ENCODE measurements at places on chromosomes 5 and 9.

GRCh38 chr5:177183766-177184360 lies 50.3 kb downstream of the NSD1 start:
- DNase-seq: no peak

DNA sequence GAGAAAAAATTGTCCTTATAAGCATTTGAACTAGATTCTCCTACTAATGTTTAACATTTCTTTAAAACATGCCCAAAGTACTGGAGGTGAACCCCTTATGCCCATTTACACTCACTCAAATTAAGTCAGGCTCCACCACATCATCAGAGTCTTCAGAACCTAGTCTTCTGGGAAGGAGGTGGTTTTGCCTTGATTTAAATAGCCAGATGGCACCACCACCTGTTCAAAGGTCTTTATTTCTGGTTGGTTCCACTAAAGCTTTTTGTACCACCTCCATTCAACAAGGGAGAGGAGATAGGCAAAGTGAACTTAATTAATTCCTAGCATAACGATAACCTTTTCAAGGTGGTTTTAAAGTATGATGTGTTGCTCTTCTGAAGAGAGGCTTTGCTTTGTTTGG lies 189.5 kb downstream of the SLF1 start:
- DNase-seq: no peak

GRCh38 chr5:1760231-1760630 lies 39.4 kb downstream of the MRPL36 start:
- DNase-seq: no peak

- DNase-seq: no peak
These were observed 170.3 kb upstream of the WWC1 start for GRCh38 chr5:168121138-168121494.

GRCh38 chr5:170296935-170297588 lies 515 bp downstream of the LCP2 start:
- DNase-seq: no peak

DNA sequence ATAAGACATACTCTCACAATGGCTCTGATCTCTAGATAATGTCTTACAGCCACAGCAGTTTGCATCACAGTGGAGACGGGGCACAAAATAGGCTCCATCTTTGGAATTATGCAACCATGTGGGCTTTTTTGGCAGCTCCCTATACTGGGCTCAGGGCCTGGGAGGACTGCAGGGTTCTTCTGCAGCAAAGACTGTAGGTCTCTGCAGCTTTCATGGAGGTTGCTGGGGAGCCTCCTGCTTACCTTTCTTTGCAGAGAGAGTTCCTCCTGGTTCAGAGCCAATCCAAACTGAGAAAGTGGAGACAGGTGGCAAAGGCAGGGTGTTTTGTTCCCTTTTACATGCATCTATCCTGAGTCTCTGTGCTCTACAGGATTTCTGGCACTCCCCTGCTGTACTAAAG lies 558.0 kb downstream of the TLR4 start:
- DNase-seq: no peak

- no peak for DNase-seq
These were observed 115.4 kb upstream of the SLC44A1 start for GRCh38 chr9:105128908-105129600.

- DNase-seq: no peak
These were observed 166.6 kb downstream of the SMARCA2 start for GRCh38 chr9:2181792-2182191.

DNA sequence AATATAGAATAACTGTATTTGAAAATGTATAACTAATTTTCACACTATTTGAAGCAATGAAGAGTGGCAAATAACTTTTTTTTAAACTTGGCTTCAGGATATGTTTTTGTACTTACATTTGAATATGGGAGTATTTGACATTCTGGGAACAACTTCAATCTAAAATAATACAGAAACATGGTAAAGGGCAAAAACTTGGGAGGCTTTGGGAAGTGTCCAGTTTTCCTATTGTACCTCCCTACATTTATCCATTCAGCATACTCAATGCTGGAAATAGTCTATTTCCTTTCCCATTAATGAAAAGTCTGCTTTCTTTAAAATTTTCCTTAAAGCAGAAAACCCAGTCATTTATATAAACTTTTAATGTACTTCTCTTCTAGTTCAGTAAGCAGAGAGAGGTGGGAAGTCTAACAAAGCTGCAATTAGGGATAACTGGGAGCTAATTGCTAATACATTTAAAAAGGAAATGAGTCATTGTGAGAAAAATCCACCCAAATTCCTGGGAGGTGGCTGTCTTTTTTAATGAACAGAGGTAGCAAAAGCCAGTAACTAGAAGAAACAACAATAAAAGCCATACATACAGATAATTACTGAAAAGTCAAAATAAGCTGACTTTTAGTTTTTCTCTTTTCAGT lies 128.8 kb downstream of the FBN2 start:
- DNase-seq: no peak

DNA sequence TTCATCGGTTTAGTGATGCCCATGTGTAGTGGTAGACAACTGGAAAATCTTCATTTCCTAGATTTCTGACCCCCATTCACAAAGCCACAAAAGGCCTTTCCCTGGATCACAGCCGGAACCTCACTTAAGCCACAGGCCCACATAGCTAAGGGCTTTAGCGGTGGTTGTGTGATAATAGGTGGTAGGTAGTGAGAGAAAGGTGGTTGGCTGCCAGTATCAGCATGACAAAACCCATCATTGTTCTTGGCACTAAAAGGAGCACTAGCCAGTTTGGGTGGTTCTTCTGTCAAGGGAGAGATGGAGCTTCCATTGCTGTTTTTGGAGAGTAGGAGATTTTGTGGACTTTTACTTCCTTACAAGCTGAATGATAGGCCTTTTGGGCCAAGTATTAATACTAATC lies 9.7 kb upstream of the SLC36A2 start:
- no peak for DNase-seq

DNA sequence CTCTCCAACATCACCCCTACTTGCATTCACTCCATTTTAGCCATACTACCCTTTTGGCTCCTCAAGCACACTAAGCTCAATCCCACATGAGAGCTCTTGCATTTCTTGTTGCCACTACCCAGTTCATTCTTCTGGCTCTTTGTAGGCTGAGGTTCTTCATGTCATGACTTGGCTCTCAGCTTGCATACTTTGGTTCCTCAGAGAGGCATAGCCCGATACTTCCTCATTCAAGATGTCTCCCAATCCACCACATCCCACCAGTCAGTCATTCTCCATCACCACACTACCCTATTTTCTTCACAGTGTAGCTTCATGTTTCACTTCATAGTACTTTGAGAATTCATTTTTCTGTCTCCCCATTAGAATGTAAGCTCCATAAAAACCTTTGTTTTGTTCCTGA lies 116.7 kb downstream of the NR6A1 start:
- DNase-seq: no peak

- DNase-seq: no peak
These were observed 55.1 kb downstream of the NIPSNAP3B start for GRCh38 chr9:104819033-104819432.

- no peak for DNase-seq
These were observed 28.2 kb downstream of the YIPF5 start for GRCh38 chr5:144142139-144142823.

GRCh38 chr9:126156898-126157297 lies 169.7 kb upstream of the MVB12B start:
- DNase-seq: no peak

GRCh38 chr9:3962496-3962895 lies 337.4 kb downstream of the GLIS3 start:
- no peak for DNase-seq

DNA sequence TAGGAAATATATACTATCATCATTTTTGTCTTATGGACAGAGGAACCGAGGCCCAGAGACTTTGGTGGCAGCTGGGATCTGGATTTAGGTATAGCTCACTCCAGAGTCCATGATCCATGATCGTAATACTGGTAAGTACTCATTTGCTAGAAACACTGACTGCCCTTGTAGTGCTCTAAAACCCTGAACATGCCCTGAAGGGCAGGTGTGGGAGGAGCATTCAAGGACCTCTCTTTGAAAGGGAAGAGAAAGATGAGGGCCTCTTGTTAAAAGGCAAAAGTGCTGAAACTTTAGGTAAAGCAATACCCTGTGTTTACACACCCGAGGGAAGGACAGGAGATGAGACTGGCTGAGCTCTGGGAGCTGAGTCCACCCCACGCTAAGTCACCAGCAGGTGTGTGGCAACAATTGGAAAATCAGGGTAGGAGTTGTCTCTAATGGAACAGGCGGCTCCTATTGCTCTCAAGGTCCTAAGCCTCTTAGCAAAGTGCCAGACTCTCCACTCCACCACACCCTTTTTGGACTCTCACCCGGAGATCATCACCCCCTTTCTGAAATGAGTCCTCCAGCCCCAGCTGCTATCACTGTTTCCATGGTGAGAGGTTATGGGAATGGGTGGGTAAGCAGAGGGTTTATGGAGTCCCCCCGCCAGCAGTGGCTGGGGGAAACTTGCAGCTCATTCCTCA lies 34.8 kb downstream of the TRPC7 start:
- no peak for DNase-seq

- no peak for DNase-seq
These were observed 8.4 kb downstream of the SEMA6A start for GRCh38 chr5:116566251-116566650.

DNA sequence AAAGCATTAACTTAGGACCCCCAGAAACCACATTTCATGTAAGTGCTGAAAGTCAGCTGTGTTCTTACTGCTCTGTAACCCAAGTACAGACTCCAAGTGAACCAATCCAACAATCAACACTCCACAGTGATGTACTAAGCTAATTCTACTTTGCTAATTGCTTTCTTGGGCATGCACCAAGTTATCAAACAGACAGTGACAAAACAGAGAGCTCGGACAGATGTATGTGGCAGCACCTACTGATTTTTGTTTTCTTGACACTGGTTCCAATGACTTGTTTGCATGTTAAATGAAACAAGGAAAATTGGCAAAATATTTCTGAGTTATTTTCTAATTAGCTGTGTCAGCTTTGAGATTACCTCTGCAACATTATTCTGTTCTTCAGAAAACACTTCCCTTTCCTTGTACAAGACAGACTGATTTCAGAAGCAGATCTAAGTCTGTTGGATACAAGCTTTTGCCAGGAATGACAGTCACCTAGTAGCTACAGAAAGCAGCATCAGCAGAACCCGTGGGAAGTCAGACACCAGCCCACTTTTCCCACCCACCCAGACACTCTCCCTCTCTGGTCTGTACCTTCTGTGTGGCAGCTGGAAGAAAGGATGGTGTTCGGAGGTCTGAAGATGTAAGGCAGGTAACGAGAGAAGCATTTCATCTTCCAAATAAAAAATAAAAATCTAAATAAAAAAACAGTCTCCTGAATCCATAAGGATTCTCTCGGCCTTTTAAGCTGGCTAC lies 176.7 kb upstream of the PPP2R2B start:
- no peak for DNase-seq

- DNase-seq: no peak
These were observed 1565.9 kb upstream of the WWC1 start for GRCh38 chr5:166725593-166725992.

GRCh38 chr5:146516151-146516475 lies at the start of gene GPR151:
Gene GPR151 (minus strand): TSS chr5:146516190. CDS start chr5:146516113, 77 bp downstream.
- no peak for DNase-seq

DNA sequence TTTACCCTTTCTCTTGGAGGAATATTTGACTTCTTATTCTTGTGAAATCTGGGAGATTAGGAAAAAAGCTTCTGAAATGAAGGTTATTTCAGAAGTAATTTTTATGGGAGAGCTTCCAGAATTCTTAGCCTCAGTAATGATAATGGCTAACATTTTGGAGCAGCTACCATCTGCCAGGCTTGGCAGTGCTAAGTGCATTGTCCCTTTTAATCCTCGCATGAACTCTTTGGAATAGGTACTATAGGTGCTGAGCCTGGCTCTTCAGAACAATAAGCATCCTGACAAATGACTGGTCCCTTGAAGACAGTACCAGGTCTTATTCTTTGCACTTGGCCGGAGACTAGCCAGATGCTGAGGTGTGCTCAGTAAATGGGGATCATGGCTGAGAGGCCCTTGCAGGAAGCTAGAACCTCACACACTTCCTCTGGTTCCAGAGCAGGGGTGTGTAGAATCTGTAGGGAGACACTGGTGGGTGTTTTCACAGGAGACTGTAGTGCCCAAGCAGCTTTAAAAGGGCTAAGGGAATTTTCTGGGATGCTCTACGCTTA lies 90.7 kb downstream of the RCL1 start:
- DNase-seq: no peak

GRCh38 chr5:107565791-107566767 lies 104.7 kb downstream of the EFNA5 start:
- DNase-seq: no peak

DNA sequence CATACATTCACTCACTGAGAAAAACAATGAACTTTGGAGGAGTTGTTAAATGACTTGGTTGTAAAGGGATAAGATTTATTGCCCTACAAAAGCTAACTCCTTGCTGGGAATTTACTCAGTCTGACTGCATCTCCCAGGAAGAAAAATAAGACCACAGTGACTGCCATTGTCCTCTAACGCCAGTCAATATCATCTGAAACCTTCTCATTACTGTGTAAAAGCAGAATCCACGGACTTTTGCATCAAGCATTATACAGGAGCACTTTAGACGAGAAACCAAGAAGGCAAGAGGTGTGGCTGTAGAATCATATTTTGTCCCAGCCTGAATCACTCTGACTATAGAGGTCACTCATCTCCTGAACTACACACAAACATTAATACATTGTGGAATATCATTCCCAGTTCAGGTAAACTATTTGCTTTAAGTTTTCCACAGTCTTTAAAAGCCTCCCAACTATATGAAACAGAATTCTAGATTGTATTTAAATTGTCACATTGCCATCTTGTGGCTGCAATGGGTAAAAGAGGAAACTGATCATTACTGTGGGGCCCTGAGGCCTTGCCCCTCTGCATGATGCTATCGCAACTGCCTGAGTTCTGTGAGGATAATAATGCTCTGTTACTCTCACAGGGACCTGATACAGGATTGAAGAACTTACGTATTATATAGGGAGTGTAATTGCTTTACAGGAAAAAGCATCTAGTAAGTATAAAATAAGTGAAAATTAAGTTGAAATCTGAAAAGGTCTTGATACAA lies 142.9 kb downstream of the SLCO4C1 start:
- no peak for DNase-seq

DNA sequence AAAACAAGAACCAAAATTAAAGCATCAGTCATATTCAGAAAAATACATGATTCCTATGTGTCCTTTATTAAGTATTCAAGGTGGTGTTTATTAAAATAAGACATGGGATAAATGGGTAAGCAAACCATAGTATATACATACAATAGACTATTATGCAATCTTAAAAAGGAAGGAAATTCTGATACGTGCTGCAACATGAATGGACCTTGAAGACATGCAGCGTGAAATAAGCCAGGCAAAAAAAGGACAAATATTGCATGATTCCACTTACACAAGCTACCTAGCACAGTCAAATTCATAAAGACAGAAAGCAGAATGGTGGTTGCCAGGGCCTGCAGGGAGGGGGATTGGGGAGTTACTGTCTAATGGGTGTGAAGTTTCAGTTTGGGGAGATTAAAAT lies 127.7 kb downstream of the DMAC1 start:
- no peak for DNase-seq

Data from stimulated activated CD8-positive, alpha-beta memory T cell treated with anti-CD3 and anti-CD28 coated beads, Interleukin-12 subunit alpha, Interleukin-12 subunit beta, amount 100 ng/mL, for 1 hour (primary cell).